NCI-H1436 treated with DMSO at 0.1 percent for 48 hours (cell line): ENCODE measurements at places on chromosomes 6 and 20.
A peak's percentile ranks its signal among the peaks of the same experiment; 100 is the strongest.

DNA sequence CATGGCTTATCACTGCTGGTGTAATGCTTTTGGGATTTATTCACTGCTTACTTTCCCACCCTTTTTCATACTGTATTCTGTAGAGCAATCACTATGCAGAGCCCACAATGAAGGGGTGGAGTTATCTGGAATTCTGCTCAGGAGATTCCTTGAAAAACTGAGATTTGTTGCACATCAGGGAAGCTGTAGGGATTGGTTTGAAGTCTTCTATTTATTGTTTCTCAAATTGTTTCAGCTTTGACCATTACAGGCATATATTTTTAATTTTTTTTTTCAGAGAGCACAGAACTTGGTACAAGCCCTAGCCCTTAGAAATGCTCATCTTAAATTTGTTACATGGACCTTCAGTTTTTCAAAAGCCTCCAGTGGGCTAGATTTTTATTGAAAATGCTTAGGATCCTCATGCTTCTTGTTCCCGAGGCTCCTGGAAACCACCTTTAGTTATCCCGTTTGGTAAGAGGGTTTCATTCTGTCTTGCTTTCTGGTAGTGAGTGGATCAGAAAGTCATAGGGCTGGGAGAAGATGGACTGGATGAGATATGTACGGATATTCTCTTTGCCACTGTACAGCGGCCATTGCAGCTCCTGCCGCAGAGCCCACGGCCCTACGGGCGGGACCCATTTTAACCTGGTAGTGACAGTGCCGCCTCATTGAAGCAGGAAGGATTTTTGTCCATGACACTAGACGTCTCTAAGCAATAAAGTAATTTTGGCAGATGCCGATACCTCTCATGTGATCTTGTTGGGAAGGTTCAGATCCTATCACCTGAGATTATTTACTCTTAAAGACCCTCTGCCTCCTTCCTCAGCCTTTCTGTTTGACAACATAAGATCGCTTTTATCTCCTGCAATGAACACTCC lies 45.3 kb upstream of the ZNF184 start:
- DNase-seq = no peak

DNA sequence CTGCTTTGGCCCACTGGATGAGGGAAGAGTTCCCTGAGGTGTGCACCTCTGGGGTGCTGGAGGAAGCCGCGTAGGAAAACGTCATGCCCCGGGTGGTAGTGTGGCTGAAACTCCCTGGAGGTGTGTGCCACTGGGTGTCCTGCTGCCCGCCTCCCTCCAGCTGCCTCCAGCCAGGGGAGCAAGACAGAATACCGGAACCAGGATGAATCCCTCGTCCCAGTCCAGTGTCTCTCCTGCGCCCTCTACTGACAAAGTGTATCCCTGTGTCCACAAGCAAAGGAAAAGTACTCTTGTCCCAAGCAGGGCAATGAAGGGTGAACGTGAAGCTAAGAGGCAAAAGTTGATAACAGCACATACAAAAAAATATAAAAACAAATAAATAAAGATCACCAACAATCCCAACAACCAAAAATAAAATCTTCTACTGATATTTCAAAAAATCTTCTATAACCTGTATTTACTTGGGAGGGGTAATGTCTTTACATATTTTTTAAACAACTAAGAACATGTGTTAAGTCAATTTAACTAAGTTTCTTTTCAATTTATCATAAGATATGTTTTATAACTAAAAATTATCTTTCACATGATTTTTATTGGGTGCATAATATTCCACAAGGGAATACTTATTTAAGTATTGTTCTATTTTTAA lies 437.6 kb downstream of the MAFB start:
- DNase-seq = no peak

DNA sequence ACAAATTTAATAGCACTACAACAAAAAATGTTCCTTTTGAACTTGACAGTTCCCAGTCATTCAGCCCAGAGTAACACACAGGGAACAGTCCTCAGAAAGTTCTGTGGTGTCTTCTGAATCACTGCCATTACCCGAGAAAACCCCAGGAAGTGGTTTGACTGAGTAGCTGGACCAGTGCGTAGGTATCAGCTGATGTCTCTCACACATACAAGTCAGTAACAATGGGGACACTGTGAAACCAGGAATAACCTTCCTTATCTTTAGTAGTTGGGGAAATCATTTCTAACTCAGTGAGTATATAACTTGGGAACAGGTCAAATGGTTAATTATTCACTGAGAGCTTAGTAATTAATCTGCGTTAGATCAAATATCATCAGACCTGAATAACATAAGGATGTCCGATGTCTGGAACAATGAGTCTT lies 73.1 kb downstream of the HIVEP2 start:
- DNase-seq = no peak

DNA sequence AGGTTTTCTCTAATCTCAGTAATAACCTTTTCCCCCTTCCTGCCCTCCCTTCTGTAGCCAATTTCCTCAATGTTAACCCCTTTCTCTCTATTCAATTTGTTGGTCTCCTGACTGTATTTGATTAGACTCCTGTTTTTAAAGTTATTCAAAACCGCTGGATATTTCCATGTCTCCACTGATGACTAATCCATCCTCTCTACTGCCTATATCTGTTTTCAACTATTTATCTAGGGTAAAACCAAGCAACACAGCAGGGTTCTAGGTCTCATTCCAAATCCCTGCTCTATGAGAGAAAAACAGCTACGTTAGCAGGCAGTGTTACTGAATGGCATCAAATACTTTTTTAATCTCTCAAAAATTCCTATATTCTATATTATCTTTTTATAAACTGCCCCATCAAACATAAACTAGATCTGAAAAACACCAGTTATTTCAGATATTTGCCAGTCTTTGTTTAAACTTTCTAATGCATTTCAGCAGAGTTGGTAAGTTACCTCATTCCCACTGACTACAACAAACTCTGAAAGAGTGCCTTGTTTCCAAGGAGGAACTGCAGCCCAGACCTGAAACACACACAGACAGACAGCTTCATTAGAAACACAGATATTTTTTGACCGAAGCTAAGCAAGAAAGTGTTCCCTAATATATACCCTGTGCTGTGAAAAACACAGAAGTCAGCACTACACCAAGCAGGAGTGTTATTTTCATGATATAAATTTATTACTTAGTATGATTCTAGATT lies 8.2 kb downstream of the RTN4IP1 start:
- no peak for DNase-seq

DNA sequence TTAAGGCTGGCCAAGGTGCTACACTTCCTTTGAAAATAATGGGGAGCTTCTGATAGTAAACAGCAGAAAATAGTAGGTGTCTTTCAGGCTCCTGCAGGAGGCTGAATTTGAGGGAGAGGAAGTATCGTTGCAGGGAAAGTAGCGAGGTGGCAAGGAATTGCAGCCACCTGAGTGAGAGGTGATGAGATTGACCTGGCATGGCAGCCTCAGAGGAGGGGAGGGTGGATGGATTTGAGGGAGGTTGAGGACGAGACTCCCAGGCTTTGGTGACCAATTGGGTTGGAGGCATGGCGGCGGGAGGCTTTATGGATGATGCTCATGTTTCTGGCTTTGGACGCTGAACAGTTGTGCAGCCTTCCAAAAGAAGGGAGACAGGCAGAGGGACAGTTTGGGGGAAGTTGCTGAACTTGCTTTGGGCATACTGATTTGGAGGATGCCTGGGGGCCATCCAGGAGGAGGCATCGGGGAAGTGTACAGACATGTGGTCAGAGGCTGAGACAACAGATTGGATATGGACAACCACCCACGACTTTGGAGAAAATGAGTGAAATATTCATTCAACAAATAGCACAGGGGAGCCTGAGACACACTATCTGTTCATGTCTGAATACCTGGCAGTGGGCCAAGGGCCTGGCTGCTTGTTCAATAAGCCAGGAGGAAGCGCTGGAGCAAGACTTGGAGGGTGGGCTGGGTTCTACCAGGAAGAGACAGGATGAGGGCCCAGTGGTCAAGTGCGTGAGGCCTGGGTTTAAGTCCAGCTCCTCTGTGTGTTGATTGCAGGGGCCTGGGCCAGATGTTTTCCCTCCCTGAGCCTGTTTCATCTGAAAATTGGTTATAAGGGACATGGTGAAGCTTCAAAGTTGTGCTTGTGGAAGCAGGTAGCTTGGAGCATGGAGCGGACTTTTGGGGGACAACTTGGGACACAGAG lies 113.2 kb downstream of the CEBPB start:
- DNase-seq = no peak

GRCh38 chr20:34449674-34450592 lies 66.3 kb upstream of the DYNLRB1 start:
- no peak for DNase-seq

- no peak for DNase-seq
These were observed 48.3 kb upstream of the PROKR2 start for GRCh38 chr20:5364997-5365597.

GRCh38 chr6:142728910-142729481 lies 216.0 kb downstream of the HIVEP2 start:
- no peak for DNase-seq

GRCh38 chr6:144834426-144835038 lies 549.4 kb downstream of the UTRN start:
- no peak for DNase-seq

DNA sequence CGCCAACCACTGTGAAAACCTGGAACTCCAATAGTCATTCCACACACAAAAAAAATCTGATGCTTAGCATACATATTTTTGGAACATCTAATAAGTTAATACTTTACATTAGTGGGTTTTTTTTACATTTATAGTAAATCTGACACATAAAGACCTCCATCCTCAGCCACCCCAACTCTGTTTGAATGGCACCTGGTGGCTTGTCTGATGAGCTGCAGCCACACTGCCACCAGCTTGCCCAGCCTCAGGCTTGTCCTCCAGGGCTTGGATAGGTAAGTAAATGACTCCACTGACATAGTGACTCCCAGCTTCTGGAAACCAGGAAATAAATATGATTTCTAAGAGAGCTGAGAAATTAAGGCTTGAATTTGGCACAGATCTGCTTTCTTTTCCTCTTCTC lies 71.5 kb downstream of the ZNF133 start:
- DNase-seq = no peak

GRCh38 chr6:40922281-40922680 lies 116.7 kb downstream of the UNC5CL start:
- no peak for DNase-seq

DNA sequence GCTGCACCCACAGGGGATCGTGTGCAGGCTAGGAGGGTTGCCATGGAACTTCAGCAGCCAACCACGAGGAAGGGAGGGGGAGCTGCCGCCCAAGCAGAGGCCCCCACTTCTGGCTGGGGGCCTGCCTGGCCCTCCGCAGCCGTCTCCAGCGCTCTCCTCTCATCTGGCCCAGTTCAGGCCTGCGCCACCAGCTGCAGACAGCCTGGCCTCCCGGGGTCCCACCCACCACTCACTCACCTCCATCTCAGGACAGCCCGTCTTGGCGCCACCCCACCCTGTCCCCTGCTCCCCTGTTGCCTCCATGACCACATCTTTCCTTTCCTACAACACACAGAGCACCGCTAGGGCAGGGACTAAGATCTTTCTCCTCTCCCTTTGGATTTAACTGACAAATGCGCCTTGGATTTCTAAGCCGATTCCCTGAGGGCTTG lies 98.7 kb downstream of the ANKRD60 start:
- DNase-seq = no peak

GRCh38 chr20:10177326-10177725 lies 41.3 kb upstream of the SNAP25 start:
- DNase-seq = no peak

GRCh38 chr20:63645218-63645617 lies 8.0 kb downstream of the STMN3 start:
- DNase-seq = no peak

- no peak for DNase-seq
These were observed 1156.9 kb upstream of the MAP3K7 start for GRCh38 chr6:91743756-91744155.

- peak; percentile 71 for DNase-seq
These were observed 4.5 kb upstream of the GATA5 start for GRCh38 chr20:62480318-62480717.

- DNase-seq = no peak
These were observed 101.0 kb upstream of the DTNBP1 start for GRCh38 chr6:15763837-15764236.

GRCh38 chr6:158625881-158626305 lies 18.6 kb downstream of the DYNLT1 start:
- DNase-seq = no peak

DNA sequence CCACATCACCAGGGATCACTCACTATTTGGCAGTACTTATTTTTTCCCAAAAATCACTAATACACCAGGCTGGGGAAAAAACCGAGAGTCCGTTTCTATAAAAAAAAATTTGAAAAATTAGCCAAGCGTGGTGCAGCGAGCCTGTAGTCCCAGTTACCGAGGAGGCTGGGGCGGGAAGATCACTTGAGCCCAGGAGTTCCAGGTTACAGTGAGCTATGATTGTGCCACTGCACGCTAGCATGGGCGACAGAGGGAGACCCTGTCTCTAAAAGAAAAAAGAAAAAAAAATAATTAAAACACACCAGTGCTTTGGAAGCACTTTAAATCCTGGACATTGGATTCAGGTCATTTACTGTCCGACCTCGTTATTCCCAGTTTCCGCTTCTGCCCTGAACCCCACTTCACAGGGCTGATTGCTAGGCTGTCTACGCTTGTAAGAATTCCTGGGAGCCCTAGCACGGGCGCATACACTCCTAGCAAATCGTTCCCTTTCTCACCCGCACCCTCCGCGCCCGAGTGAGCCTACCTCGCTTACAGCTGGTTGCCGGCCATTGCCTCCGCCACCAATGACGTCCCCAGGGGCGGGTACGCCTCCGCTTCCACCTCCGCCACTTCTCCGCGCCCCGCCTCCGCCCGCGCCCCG lies at the start of gene TPMT:
TPMT (minus strand) TSS at position 571 of the 643 bp plus-strand sequence. CDS start 5,950 bp downstream, outside the sequence.
- peak; percentile 84 for DNase-seq

- DNase-seq = no peak
These were observed 330.1 kb downstream of the HDGFL1 start for GRCh38 chr6:22899426-22899825.

GRCh38 chr20:38864662-38865061 lies 59.2 kb downstream of the PPP1R16B start:
- no peak for DNase-seq

GRCh38 chr20:8646716-8647115 lies 422.2 kb upstream of the PLCB4 start:
- no peak for DNase-seq

DNA sequence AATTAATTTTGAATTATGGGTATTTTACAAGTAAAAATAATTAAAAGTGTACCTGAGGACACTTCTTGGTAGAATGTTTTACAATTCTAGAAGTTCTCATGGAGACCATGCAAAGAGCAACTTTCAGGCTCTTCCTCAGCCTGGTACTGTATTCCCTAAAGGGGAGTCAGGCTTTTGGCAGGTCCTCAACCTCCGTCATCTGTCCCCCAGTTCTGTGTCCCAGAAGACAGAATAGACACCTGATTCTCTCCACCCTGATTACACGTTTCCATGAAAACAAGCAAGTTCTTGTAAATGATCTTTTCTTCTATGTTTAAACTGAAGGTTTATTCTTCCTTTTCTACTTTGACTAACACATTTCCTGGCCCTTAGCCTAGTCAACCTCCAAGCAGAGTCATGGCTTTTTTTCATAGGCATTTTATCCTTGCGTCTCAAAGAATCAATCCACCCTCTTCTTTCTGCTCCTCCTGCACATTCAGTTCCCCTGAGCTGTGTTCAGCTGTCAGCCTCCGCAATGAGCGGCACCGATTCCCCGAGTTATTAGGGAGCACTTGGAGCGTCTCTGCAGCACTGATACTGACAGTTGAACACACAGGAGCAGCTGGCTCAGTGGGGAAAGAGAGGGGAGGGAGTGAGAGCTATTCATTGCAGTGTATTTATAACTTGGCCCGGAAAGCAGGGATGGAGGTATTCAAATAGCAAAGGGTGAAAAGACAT lies 1082.4 kb upstream of the MAP3K7 start:
- peak; percentile 33 for DNase-seq

- DNase-seq = no peak
These were observed 124.9 kb downstream of the RCAN2 start for GRCh38 chr6:46366190-46366900.

GRCh38 chr20:41534170-41534569 lies 84.0 kb downstream of the CHD6 start:
- DNase-seq = no peak

- DNase-seq = no peak
These were observed 124.5 kb downstream of the MRPL14 start for GRCh38 chr6:44002593-44003344.
